ENCODE measurements at places on chromosomes 7 and 10.

- DNase-seq: no peak
Observed at GRCh38 chr7:91463330-91463729, 199.1 kb downstream of the FZD1 start.

DNA sequence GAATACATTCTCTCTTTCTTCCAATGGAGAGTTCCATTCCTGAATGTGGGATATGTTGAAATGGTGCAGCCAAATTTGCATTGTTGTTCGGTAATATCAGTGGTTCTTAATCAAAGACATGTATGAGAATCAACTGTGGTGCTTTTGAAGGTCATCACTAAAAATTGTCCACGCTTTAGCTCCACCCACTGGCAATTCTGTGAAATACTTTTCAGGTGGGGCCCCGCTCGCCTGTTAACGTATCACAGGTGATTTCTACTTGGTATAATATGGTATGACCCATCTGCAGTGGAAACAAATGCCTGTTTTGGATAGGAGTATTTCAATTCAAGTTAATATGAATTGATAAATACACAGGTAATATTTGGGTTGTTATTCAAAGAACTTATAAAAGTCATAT is 178.4 kb downstream of the NSUN6 start:
- no peak for DNase-seq

GRCh38 chr10:48487244-48487643 is 117.6 kb downstream of the ARHGAP22 start:
- no peak for DNase-seq

DNA sequence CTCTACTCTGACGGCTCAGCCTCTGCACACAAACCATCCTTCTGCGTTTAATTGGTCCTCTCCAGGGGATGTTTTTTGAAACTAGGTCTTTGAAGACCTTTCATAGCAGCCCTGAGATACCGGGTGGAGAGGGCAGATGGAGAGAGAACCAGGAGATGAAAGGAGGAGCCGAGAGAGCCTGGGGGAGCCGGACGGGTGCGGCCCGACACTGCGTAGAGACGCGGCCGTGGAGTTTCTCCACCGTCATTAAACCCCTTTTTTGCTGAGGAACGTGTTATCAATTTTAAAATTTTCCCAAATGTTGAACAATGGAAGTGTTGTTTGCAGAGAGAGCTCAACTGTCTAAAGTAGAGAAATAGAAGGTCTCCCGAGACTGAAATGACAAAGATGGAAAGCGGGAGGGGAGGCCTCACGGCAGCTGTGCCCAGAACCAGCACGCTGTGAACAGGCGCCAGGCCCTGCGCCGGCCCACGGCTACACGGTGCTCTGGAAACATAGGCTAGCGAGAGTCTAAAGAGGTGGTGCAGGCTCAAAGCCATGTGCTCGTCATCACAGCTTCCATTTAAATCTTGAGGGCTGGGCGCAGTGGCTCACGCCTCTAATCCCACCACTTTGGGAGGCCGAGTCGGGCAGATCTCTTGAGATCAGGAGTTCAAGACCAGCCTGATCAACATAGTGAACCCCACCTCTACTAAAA is 307.0 kb downstream of the PTPRN2 start:
- DNase-seq: no peak

- DNase-seq: no peak
Observed at GRCh38 chr10:71981015-71981875, 17.1 kb downstream of the CHST3 start.

GRCh38 chr7:120588416-120588815 is 269.5 kb downstream of the TSPAN12 start:
- no peak for DNase-seq

DNA sequence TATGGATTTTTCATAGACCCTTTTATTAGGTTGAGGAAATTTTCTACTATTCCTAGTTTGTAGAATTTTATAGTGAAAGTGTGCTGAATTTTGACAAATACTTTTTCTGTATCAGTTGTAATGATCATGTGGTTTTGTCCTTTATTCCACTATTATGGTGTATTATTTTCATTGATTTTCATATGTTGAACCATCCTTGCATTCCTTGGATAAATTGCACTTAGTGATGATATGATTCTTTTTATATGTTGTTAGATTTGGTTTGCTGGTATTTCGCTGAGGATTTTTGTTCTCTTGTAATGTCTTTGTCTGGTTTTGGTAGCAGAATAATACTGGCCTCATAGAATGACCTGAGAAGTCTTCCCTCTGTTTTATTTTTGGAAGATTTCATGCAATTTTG is 140.6 kb upstream of the CDK6 start:
- no peak for DNase-seq

- no peak for DNase-seq
Observed at GRCh38 chr7:112081778-112082177, 124.4 kb downstream of the DOCK4 start.

GRCh38 chr7:1857487-1858421 is 187.7 kb downstream of the ELFN1 start:
- no peak for DNase-seq

DNA sequence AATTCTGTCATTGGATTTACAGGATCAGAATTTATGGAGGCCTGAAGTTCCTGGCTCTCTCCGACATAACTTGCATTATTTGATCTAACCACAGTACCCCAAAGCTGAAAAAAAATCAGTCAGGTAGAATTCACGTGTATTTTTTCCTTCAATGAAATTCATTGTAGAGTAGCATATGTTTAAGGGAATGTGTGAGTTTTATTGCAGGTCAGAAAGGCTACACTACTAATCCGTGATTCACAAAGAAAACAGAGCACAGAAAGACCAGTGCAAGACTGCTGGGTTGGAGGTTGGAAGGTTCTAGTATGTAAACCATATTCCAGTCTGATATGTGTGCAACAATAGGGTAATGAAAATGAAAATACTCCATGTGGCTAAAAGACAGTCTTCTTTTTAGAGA is 247.0 kb upstream of the FERD3L start:
- DNase-seq: no peak

GRCh38 chr7:75688200-75689136 is 50.3 kb downstream of the HIP1 start:
- DNase-seq: no peak

- DNase-seq: no peak
Observed at GRCh38 chr7:129146237-129146979, 1.9 kb downstream of the TSPAN33 start.

DNA sequence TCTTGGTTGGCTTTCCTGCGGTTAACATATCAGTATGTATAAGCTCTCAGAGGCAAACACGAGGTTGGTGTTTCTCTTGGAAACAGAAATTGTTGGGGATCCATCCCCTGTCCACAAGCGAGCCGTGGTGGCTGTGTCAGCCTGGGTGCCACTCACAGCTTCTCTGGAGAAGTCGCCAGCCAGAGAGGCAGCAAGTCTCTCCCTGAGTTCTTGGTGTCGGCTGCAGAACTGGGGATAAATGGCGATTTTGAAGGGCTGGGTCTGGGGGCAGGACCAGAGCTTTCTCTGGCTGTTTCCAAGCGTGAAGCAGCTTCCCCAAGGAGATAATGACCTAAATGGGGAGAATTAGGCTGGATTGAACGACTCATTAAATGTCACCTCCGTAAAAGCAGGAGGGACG is 335.3 kb downstream of the GLRX3 start:
- DNase-seq: no peak

DNA sequence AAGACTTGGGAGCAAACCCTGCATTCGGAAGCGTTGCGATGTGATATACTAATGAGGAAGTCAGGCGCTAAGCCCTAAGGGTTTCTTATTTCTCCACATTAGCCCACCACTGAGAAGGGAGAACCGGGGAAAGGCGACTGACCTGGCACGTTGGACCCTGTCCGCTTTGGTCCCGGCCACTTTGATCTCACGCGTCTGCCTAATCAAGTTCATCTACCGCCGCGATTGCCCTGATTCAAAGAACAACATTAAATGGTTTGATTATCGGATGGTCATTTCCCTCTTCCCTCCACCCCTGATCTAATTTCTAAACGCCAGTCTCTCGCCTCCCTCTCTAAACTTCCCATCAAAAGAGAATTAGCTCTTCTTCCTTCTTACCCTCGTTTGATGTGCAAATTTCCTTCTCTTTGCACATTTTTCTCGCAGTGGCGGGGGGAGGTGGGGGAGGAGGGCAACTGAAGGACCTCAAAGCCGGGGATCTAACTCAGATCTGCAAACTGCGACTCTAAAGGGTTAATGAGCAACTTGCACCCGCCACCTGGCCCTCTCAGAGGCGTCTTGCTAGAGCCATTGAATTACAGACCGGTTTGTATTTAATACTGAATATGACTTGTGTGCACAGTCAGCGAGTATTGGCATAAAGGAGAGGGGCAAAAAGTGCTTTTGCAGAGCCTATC is 687 bp upstream of the DKK1 start:
- no peak for DNase-seq

DNA sequence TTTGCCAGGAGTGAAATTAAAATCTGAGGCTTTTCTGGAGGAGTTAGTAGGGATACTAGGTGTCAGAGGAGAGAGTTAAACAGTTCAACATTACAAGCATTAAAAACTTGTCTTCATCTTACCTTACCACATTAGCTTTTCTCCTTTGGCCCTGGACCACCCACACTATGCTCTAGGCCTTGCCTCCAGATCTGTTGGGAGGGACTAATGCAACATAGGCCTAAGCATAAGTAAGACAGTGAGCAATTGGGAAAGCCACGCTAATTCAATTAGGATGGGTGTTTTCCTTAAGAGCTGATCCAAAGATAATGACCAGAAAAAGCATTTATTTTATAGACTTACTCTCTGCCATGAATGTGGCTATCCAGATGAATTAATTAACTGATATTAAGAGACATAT is 158.9 kb downstream of the ELMO1 start:
- no peak for DNase-seq

GRCh38 chr10:52571018-52571417 is 201.6 kb downstream of the MBL2 start:
- no peak for DNase-seq

DNA sequence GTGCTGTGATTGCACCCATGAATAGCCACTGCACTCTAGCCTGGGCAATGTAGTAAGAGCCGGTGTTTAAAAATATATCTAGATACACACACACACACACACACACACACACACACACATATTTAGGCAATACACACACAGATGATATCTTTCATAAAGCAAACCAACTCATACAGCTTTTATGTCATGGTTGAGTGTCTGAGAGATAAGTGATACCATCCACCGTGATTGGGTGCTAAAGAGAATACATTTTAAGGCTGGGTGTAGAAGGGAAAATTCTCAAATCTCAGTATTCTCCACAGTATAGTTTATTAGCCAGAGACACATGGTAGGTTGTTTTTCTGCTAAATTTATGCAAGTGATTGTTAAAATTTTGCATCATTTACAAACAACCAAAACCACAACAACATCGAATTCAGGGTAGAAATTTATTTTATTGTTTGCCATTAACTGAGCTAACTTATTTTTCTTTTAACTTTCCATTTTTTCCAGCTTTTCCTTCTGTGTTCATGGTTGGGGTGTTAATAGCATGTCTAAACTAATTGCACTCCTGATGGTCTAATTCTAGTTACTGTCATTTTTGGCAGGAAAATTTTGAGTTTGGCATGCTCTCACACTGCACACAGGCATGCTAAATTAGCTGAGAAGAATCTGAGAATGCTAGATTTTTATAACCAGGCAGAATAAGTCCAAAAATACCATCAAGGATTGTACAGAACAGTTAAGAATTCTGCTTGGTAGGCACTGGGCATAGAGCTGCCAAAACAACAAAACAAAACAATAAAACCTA is 57.9 kb upstream of the SYPL1 start:
- DNase-seq: no peak
